ENCODE measurements at places on chromosomes 1 and 21. TPM values are rescaled to one million over a fixed set of nuclear protein-coding genes. Genes with fewer than 3 reads are reported as not detected.
A peak's percentile ranks its signal among the peaks of the same experiment; 100 is the strongest.

GRCh38 chr1:54284781-54285529 lies 85.0 kb downstream of the MRPL37 start:
- no peaks in the 10 kb centered on the region for H3K27me3 ChIP-seq
- no peak for DNase-seq
- H3K4me3 ChIP-seq, result no peak overlapping the region
- peak overlapping the region; percentile 12 for H3K27ac ChIP-seq
- H3K4me1 ChIP-seq, result peaks cover 44% of the 10 kb centered on the region

FCAMR gene
- 0.64 TPM for total RNA-seq

DNA sequence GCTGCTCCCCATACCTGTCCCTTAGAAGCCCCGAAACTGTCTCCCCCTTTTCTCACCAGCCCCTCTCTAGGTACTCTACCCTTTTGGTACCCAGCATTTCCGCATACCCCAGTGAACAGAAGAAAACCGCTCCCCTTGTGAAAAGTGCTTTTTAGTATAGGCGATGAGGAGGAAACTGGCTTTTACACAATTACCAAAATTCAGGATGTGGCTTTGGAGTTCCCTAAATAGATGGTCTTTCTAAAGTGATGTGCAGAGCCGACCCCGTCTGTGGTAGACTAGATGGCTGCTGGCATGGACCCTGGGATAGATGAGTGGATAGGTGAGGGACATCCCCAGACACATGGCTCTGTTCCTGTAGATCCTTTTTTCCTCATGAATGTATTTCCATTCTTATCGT lies 2.6 kb upstream of the PER3 start:
- peak overlapping the region; percentile 92 for H3K27ac ChIP-seq
- H3K4me3 ChIP-seq, result no peak overlapping the region
- H3K36me3 ChIP-seq, result no peaks in the 10 kb centered on the region
- H3K4me1 ChIP-seq, result peaks cover 16% of the 10 kb centered on the region
- DNase-seq, result no peak
- no peaks in the 10 kb centered on the region for H3K27me3 ChIP-seq

GNG12 gene
- 91.3 TPM for total RNA-seq

DNA sequence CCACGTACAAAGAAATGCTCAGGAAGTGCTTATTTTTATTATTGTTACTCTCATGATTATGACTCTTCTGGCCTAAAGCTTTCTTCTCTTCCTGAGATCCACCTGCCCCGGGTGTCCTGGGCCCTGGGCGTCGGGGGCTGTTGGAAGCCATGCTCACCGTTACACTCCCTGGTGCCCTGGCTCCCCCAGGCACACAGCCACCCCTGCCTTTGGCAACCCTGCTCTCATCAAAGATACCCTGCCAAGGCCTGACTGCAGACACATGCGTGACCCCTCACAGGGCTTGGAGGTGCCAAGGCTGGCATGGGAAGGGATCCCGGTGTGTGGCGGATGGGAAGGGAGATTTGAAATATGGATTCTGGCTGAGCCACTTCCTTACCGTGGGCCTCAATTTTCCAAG lies 3.3 kb upstream of the KISS1 start:
- no peak for DNase-seq
- no peaks in the 10 kb centered on the region for H3K36me3 ChIP-seq
- peaks cover 22% of the 10 kb centered on the region for H3K27me3 ChIP-seq

DNA sequence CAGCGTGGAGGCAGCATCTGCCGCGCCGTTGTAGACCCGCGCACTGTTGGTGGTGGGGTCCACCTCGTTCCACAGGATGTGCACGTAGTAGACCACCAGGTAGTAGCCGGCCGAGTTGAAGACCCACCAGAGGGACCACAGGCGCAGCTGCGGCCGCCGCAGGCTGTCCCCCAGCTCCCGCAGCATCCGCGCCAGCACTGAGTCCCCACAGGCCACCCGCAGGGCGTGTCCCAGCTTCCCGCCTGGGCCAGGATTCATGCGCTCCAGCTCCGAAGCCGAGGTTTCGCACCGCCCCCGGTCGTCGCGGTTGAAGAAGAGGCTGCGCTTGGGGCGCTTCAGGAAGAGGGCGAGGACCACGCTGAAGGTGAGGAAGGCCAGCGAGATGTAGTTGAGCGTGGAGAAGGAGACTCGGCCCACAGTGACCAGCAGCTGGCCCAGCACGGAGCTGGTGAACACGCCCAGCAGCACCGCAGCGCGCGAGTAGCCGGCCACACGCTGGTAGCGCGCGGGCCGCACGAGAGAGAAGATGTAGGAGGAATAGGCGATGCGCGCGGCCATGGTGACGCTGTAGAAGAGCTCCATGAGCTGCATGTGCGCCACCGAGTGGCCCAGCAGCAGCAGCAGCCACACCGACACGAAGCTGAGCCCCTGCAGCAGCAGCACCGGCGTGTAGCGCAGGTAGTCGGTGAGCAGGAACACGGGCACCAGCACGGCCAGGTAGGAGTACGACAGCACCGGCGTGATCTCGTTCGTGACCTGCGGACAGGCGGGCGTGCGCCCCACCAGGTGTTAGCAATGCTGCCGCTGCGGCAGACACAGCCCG lies 10.6 kb downstream of the SLC19A1 start:
- no peaks in the 10 kb centered on the region for H3K27me3 ChIP-seq
- no peaks in the 10 kb centered on the region for H3K36me3 ChIP-seq
- peaks cover 30% of the 10 kb centered on the region for H3K4me1 ChIP-seq
- no peak overlapping the region for H3K4me3 ChIP-seq
- no peak overlapping the region for H3K27ac ChIP-seq
- peak; percentile 9 for DNase-seq
